ENCODE measurements at places on chromosomes 6 and 20.

- DNase-seq, result no peak
Measured at GRCh38 chr6:62367601-62368000, 81.6 kb upstream of the KHDRBS2 start.

DNA sequence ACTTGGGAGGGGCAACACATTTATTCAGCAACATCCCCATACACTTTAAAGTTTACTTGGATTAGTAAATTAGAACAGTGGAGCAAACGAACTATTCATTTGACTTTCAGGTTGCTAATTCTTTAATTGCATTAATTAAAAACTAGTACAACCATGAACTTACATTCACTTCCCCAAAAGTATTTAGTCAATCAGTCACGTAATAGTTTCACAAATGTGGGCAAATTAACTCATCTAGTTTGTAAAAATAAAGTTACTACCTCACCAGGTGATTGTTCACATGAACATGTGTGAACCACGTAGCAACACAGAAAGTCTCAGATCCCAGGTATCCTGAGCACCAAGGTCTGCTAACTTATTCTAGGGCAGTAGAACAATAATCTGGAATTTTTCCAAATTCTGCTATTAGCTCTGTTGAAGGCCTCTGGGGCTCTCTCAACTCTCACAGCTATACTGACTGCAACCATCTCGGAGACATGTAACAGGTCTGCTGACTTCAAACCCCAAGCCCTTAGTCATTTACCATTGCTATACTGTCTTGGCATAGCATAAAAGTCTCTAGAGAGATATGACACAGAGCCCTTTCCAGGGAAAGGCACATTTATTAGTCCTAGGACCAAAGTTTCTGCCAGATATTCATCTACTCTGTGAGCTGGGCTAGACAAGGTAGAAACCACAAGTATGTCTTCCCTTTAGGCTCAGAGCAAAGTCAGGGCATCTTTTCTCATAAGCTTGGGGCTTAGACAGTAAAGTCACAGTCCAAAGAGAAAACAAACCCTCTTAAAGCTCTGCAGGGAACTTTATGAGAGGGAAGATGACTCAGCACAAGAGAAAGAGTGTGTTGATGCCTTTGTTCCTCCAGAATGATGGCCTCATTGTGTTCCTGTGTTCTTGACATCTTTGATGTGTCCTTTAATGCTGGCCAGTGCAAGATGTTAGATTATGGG is 50.9 kb upstream of the CCDC28A start:
- DNase-seq, result peak; percentile 7

DNA sequence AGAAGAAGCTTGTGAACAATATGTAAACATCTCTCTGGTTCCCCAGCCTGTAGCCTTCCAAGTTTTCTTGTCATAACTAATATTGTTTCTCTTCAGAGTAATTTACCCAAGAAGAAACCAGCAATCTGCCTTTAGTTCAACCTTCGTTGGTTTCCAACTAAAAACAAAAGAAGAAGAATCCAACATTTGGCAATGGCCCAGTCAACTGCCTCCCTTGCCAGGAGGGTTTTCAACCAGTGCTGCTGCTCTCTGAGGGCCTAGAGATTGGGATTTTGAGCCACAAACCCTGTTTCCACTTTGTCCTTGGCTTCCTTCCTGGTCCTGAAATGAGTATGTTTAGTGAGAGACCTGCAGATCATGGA is 395.8 kb upstream of the CNR1 start:
- no peak for DNase-seq

DNA sequence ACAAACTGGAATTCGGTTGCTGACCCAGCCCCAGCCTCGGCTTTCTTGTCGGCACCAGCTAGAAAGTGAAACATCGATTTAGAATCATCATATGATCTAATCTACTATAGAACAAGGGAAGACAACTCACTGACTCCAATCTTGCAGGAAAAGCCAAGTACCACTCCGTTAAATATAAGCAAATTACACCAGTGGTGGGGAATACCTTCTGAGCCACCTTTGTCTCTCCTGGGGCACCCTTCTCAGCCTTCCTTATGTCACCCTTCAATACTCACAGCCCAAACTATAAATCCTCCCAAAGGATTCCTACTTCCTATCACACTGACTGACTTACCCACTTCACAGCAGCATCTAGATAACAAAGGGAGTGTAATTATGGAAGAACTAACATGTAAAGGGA is 7.5 kb downstream of the RPS10 start:
- no peak for DNase-seq

GRCh38 chr6:79134699-79135474 is 56.8 kb upstream of the PHIP start:
- DNase-seq, result no peak

All from NCI-H226 (cell line).